Stimulated activated CD4-positive, alpha-beta T cell treated with anti-CD3 and anti-CD28 coated beads, Interleukin-1b, Interleukin-23, amount 100 ng/mL, for 1 hour (primary cell): ENCODE measurements at places on chromosomes 7 and 10.
A peak's percentile ranks its signal among the peaks of the same experiment; 100 is the strongest.

DNA sequence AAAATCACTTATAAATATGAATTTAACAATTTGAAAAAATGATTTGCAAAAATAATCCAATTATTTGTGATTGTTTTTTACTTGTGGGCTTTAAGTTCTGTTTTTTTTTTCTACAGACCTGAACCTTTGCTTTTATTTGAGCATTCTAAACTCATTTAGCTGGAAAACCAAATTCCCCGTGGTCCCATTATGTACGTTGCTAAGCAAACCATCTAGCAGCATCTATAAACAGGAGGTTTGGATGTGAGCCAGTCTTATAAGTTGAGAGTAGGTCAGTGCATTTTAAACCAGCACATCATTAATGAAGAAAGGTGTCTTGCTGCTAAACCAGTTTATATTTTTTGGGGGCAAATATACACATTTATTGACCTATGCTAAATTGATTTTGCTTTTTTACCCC is 77.3 kb downstream of the LRRN3 start:
- no peak for DNase-seq

DNA sequence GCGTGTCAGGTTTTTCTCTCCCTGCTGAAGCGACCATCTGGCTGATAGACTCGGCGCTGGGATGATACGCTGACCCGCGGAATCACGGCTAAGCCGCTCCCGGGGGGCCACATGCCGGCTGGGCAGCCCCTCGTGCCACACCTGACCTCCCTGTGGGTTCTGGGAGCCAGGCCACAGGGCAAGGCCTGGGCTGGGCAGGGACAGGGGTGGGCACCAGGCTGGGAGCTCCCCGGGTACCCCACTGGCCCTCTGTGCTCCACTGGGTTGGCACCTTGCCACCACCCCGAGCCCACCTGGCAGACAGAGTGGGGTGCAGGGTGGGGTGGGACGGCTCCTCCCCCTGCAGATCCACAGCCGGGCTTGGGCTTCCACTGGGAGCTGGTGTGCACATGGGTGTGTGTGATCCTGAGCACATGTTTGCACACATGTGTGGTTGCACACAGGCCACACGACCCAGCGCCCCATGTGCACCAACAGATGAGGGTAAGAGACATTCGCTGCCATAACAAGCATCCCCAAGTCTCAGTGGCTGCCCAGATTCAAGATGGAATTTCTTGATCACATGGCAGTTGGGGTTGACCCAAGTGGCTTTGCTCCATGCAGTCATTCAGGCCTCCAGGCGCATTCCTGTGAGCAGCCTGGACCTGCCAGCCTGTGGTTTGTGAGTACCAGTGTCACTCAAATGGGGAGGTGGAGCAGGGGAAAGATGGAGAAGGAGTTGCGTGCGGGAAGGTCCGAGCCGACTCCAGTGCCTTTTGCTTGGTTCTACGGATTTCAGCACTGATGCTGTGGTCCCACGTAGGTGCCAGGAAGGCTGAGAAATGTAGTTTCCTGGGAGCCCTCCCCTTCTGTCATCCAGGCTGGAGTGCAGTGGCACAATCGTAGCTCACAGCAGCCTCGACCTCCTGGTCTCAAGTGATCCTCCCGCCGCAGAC is 79.7 kb downstream of the UNCX start:
- DNase-seq: no peak

DNA sequence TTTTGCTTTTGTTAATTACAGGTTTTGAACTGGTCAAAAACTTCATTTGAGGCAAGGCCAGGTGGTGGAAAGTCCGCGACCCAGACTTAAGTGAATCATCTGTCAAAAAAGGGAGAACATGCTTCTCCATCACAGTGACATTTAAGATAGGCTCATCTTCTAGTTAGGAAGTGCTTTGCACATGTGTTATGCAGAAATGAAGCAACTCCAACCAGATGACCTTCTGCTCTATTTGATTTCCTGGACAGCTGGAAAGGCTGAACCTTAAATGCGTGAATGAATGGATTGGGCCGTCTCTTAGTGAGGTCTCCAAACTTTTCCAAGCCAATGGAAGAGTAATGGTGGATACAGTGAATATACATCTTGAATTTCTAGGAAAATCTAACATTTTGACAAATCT is 101.6 kb upstream of the FAM13C start:
- no peak for DNase-seq

- DNase-seq: no peak
Measured at GRCh38 chr7:106895246-106895864, 30.3 kb downstream of the PIK3CG start.

DNA sequence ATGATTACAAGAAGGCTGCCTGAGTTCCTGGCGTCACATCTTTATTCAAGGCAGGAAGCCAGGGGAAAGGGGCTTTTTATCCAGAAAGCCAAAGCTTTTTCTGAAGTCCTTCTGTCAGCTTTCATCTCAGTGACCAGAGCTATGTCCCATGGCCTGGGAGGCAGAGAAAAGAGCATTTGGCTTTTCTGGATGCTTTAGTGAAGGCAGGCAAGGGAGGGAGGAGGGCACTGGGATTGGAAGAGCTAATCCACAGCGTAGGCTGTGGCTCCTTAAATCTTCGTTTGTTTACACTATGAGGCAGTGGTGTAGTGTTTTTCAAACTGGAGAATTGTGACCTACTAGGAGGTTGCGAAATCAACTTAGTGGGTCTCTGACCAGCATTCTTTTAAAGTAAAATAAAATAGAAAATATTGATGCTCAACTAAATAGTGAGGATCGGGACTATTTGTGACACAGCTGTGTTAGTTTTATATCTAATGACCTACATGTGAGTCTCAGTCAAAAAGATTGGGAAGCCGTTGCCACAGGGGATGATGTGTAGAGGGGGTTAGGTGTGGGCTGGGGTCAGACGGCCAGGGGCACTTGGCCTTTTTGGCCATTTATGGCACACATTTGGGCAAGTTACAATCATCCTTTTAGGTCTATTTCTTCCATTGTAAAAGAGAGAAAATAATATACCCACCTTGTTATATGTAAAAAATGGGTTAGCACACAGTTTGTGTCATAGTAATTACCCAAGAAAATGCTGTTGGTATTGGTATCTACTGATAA is 14.1 kb downstream of the CRYGN start:
- no peak for DNase-seq

- no peak for DNase-seq
Measured at GRCh38 chr10:125130916-125131315, 29.4 kb downstream of the CTBP2 start.

GRCh38 chr10:4671451-4672145 is 154.4 kb upstream of the AKR1E2 start:
- DNase-seq: no peak

- DNase-seq: no peak
Measured at GRCh38 chr7:104371216-104371979, 43.0 kb downstream of the LHFPL3 start.

DNA sequence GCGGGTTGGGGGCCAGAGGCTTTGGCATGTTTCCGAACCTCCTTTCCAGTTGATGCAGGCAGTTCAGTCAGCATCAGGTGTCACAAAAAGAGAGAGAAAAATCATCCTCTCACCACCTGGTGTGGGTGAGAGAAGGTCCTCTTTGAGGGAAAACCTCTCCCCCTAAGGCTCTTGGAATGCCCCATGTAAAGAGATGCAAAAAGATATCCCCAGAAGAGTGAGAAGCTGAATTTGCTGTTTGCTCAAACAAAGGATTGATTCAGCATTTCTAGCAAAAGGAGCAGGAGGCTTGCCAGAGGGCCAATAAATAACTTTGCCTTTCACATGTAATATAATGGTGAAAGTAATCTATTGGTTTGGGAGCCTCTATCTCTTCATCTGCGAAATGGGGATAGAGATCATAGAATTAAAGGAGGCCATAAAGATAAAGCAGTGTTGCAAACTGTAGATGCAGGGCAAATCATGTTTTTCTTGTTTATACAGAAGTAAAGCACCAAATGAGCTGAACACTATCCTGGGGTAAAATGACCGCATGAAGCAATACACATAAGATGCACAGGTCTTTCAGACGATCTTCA is 425.9 kb downstream of the LRMDA start:
- no peak for DNase-seq

GRCh38 chr10:130026670-130027456 is 62.8 kb upstream of the EBF3 start:
- DNase-seq: no peak

GRCh38 chr7:105748701-105749100 is 127.7 kb downstream of the ATXN7L1 start:
- no peak for DNase-seq

DNA sequence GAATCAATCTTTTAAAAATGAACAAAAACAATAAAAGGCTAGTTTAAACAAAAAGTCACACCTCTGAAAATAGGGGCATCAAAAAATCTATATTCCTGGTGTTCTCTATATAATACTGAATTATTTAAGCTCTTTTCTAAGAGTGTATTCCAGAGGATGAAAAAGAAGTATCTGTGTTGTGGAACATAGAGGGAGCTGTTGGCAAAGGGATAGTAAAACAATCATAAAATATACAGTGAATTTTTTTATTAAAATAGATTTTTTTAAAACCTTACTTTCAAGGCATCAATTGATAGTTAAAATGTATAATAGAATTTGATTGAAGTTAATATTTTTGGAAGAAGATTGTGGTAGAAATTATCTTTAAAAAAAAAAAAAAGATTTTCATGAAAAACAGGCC is 1409.1 kb upstream of the CELF2 start:
- DNase-seq: no peak

GRCh38 chr10:13920031-13920430 is 333.3 kb downstream of the PRPF18 start:
- no peak for DNase-seq

GRCh38 chr7:68694656-68695055 is 903.6 kb upstream of the AUTS2 start:
- no peak for DNase-seq

- DNase-seq: no peak
Measured at GRCh38 chr7:33831389-33832141, 73.8 kb upstream of the BMPER start.

DNA sequence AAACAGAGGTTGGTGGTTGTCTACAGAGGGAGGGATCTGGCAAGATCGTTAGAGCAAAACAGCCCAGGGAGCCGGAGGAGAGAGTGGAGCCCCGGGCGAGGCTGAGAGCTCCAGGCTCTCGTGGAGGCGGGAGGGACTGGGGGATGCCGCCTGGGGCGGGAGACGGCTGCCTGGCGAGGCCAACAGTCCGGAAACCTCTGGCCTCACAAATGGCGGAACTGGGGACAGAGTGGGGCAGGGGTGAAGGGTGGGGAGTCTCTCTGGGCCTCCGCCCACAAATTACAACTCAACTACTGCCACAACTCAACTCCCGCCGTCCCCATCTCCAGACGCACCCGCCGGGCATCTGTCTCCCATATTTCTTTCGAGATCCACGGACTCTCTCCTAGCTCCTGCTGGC is 47.7 kb downstream of the CLEC2L start:
- DNase-seq: no peak

- no peak for DNase-seq
Measured at GRCh38 chr7:37323966-37324365, 124.7 kb downstream of the ELMO1 start.

GRCh38 chr10:31508882-31509281 is 189.9 kb downstream of the ZEB1 start:
- DNase-seq: no peak

DNA sequence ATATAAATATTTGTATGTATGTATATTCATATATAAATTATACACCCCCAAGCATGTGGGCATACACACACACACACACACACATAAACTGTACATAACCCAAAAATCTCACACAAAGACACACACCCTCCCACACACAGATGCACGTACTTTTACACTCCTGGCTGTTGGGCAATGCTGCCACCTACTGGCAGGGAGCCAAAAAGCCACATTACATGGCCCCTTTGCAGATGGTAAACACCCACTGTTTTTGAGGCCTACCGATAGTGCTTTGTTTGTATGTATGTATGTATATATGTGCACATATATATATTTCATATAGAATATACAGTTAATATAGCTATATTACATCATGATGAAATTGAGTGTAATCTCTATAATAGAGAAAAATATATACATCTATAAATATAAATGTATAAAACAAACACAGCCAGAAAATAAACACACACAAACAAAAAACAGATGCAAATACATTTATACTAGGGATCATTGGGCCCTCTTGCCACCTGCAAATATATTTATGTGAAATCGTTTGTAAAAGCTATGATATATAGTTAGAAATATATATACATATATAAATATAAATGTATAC is 120.1 kb upstream of the ACBD5 start:
- peak; percentile 67 for DNase-seq

- no peak for DNase-seq
Measured at GRCh38 chr10:88792661-88793060, 9.9 kb upstream of the LIPM start.

- no peak for DNase-seq
Measured at GRCh38 chr10:101291331-101292193, 62.3 kb upstream of the LBX1 start.

DNA sequence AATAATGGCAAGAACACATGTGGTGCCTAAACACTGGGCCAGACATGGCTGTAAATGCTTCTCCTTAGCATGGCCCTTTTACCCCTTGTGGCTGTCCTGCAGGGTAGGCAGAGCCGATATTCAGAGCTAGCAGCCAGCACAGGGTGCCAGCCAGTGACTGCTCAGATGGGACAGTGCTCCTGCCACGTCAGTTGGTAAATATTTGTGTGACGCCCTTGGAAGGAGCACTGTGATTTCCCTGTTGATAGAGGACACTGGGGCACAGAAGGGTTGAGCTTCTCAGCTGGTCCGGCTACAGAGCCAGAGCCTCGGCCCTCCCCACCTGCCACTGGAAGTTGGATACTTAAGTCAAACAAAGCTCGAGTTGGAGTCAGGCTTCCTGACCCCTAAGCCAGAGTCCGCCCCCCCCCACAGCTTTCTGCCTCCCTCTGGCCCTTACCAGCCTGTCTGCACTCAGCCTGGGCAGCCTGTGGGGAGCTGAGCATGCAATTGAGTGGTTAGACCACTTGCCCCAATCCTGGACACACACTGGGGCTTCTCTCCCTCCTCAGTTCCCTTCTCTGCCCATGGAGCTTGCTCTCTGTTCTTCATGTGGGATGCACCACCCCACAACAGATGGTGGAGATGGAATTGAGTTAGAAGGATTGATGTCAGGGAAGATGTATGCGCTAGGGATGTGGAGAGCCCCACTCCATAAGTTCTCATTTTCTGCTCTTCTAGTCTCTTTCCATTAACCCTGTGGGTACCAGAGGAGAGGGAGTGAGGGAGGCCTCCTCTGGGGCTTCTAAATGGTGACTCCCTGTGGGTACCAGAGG is 350.8 kb downstream of the PLXNA4 start:
- DNase-seq: no peak

- DNase-seq: no peak
Measured at GRCh38 chr7:148334959-148335577, 255.5 kb upstream of the C7orf33 start.

- DNase-seq: no peak
Measured at GRCh38 chr10:132413226-132414205, 16.5 kb downstream of the PWWP2B start.

GRCh38 chr10:25683344-25683743 is 250.7 kb upstream of the MYO3A start:
- DNase-seq: no peak

- no peak for DNase-seq
Measured at GRCh38 chr7:74627661-74628411, 29.7 kb upstream of the GTF2I start.
